ENCODE measurements at places on chromosomes 16 and 17.

GRCh38 chr17:3400055-3400454, 1.8 kb upstream of the OR1E1 start:
- DNase-seq, result no peak

DNA sequence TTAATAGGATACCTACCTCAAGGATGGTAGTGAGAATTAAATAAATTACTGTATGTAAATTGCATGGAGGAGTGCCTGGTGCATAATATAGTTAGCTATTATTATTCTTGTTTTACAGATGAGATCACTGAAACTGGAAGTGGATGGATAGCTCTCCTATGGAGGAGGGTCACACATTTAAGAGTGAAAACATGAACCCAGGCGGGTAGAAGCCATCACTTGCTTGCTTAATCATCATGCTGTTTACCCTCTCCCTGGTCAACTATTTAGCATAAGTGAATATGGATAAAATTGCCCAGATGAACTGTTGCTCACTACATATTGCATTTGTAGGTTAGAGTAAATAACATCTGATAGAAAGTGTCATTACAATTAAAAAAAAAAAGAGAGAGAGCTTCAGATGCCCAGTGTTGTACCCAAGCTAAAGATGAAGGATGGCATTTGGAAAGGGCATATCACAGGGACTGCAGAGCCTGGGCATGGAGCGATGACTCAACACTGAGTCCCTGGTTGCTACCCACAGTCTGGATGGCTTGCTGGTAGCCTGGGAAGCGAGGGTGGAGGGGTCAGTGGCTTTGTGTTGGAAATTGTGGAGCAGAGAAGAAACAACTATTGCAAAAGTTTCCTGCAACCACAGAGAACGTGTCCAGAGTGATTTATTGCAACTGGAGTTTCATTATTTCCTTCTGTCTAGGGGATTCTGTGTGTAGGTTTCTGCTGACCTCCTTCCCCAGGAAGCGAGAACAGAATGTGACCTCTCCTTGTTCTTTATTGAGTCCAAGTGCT, 414.4 kb downstream of the SHISA9 start:
- no peak for DNase-seq

DNA sequence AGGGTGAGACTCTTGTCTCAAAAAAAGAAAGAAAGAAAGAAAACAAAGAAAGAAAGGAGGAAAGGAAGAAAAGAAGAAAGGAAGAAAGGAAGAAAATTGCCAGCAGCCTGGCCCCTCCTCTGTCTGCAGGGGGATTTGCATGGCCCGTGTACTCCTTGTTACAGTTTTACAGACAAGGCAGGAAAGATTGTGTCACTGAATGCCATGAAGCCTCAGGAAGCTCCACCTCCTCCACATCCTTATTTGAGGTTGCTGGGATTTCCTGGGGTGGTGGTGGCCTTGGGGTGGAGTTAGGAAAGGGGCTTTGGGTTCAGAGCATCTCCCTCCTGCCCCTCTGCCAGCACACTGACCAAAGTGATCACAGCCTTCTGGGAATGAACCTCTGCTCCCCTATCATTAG, 23.6 kb downstream of the CFAP20 start:
- DNase-seq, result no peak

DNA sequence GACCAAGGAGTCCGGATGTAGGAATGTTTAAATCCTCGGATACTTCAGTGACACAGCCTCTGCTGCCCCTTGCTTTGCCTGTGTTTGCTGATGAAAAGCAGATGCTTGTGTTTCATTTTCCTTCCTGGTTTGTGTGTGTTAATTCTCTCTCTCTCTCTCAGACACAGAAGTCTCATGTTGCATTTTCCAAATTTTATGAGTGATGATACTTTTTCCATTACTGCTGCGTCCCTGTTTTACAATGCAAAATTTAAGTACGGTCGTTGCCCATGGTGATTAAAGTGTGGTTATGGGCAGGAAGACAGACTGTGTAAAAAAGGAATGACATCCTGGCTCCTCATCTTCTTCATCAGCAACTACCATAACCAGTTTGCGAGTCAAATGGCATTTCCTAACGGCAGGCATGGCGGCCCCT, 5.7 kb downstream of the RMI2 start:
- no peak for DNase-seq

GRCh38 chr16:14545346-14545884, 84.6 kb downstream of the PARN start:
- DNase-seq, result no peak

DNA sequence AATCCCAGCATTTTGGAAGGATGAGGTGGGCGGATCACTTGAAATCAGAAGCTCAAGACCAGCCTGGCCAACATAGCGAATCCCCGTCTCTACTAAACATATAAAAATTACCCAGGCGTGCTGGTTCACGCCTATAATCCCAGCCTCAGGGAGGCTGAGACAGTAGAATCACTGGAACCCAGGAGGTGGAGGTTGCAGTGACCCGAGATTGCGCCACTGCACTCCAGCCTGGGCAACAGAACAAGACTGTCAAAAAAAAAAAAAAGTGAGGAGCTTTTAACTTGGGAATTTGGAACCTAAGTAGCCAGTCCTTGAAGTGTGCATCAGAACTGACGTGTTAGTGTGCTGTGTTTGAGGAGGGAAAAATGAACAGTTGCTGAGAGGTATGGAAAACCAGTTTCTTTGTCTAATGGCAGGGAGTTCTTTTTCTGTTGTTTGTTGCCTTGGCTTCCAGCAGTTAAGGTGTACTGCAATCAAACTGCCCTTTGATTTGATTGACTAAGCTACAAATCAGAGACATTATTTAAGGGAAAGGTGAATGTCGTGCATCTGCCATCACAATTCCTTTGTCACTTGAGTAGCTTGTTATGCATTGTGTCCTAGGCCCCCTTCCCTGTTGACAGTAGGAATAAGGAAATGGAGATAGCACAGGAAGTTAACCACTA, 8.6 kb upstream of the DUSP14 start:
- DNase-seq, result no peak

GRCh38 chr16:49023050-49023449, 258.6 kb downstream of the CBLN1 start:
- no peak for DNase-seq

DNA sequence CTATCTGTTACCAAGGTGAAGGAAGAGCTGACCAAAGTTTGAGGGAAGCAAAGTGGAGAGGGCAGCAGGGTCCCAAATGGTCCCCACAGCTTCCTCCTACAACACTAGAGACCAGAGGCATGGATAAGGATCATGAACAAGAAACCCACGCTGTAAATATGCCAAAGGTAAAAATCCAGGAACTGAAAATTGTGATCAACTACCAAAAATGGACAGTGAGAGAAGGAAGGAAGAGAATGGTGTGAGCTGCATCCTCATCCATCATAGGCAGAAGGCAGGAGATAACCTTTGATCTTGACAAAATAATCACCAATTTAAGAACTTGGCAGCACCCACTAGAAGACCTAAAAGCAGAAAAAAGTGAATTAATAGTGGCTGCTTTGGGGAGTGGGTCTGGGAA, 66.2 kb downstream of the CYTH1 start:
- DNase-seq, result no peak

GRCh38 chr16:74079232-74079586, 217.4 kb upstream of the PSMD7 start:
- no peak for DNase-seq

- DNase-seq, result no peak
Observed at GRCh38 chr16:51941412-51941811, 605.5 kb downstream of the TOX3 start.

GRCh38 chr17:34155947-34156346, 99.1 kb upstream of the CCL2 start:
- DNase-seq, result no peak

DNA sequence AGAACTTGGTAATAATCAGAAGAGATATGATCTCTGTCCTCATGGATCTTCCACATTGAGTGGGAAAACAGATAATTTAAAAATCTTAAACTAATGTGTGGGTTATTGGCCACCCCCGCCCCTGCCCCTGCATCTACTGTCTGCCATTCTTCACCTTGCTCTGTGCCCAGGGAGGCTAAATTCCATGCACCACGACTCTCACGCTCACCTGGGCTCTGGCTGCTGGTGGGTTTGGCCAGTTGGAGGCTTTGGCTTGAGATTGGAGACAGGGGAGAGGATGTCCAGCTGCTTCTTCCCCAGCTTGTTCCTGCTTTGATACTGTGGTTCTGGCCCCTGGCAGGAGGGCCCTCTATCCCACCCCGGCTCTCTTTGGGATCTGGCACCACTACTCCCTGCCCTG, 127.9 kb downstream of the IRX5 start:
- DNase-seq, result no peak

DNA sequence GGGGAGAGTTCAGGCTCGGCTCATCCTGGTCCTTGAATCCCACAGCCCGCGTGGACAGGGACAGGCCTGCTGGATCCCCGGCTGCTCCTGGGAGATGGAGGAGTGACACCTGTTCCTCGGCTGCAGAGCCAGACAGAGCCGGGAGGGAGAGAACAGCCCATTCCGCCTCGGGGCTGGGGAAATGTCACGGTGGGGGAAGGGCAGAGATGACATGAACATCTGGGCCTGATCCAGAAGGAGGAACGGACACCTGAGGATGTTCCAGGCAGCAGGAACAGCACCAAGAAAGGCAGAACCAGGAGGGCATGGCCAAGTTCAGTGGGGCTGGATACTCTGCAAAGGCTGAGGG, 2.1 kb downstream of the ZNF764 start:
- DNase-seq, result no peak

DNA sequence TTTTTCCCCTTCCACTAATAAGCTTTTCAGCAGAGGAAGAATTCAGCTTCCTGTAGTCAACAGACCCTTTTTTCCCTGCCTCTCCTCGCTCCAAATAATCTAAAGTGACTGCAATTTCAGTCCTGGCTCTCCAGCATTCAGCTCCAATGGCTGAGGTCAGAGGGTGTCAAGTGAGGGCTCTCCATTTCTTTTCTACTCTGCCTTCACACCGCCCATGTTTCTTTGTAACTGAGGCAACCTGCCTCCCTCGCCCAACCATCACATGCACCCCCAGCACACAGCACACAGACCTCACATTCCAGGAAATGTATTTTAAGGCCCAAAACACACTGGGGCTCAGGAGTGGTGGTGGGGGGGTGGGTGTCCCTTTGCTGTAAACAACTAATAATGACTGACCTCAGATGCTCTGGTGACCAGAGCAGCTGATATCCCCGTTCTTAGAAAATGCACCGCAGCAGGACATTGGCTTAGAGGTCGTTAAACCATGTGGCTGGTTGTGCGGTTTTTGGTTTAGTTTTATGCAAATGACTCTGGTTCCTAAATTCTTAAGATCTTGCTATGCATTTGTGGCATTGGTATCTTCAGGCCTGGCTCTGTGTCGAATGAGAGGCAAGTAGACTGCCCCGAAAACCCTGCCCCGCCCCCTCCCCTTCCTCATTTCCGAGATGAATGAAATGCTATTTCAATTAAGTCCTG, 203.6 kb downstream of the ZFHX3 start:
- no peak for DNase-seq

DNA sequence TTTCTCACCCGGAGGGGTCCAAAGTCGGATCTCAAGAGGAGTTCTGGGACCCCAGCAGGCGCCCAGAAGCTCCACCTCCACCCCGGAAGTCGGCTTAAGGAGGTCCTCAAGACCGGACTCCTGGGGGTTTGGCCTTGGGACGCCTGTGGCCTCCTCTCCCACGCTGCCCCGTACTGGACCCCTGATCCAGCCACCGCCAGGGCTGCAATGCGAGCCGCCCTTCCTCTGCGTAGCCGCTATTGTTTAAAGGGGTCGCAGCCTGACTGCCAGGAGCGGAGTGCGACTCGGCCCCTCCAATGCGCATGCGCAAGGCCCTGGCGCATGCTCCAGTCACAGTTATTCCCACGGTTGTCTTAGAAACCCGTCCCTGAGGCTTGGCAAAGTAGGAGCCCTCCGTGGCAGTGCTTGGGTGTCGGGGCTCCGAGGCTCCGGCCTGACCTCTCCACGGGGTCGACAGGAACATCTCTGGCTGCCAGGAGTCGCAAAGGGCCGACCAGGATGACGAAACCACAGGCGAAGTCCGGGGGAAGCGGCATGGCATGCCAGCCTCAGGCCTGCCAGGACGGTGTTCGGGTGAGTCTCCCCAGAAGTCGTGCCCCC, 719.0 kb downstream of the KCNJ18 start:
- DNase-seq, result no peak

- DNase-seq, result no peak
Observed at GRCh38 chr17:39777534-39778365, 40.0 kb downstream of the GRB7 start.

- peak; percentile 57 for DNase-seq
Observed at GRCh38 chr16:4273858-4274311, 1.1 kb upstream of the TFAP4 start.

DNA sequence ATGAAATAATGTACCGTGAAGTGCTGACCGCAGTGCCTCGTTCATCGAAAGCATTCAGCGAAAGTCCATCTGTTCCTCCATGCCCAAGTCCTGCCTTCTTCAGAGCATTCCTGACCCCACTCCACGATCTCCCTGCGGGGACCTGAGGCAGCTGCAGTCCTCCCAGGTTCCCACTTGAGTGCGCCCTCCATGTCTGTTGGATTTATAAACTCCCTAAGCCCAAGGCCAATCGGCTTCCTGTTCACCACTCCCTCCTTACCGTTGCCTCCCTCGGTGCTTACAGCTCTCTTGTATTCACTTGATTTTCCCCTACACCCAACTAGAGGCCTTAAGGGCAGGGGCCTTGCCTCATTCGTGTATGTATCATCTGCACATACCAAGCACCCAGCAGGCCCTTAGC, 2.8 kb downstream of the RAD51D start:
- no peak for DNase-seq
